ENCODE measurements at places on chromosomes 3 and 15.

- no peak for DNase-seq
Measured at GRCh38 chr3:80553211-80553610, 785.4 kb upstream of the ROBO1 start.

DNA sequence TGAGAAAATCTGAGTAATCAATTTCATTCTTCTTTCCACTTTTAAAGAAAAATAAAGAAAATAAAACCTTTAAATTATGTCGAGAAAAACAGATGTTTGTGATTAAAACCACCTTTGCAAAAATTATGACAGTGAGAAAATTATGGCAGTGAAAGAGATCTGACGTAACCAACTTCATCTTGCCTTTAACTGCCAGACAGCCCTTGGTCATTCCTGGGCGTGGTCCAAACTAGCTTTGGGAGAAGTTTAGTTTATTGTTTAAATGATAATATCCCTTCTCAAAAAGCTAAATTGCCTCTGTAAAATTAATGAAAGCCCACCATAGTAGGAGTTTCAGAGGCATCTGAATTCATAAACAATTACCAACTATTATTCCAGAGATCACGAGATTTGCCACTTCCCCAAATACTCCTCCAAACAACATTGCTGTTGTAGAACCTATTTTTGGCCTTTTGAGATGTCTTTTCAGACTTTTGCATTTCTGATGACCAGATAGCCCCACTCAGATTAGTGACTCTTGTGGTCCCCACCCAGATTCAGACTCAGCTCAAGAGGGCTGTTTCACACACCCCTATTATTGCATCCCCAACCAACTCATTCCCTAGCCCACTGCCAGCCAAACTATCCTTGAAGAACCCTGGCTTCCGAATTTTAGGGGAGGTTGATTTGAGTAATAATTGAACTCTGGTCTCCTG lies 664.4 kb upstream of the CBLB start:
- DNase-seq = no peak

DNA sequence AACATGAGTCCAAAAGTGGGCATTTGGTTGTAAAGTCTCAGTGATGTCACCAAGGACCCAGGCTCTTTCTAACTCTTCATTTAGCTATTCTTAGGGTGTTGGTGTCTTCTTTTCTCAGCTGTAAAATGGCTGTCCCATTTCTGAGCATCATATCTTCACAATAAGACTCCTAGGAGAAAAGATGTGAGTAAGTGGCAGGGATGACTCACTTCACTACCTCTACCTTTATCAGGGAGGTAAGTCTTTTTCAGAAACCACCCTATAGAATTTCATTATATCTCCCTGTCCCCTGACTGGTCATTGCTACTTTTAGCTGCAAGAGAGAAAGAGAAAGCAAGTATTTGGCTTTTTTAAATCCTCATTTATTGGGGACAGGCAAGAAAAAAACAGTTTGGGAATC lies 300.2 kb upstream of the RBMS3 start:
- DNase-seq = no peak

DNA sequence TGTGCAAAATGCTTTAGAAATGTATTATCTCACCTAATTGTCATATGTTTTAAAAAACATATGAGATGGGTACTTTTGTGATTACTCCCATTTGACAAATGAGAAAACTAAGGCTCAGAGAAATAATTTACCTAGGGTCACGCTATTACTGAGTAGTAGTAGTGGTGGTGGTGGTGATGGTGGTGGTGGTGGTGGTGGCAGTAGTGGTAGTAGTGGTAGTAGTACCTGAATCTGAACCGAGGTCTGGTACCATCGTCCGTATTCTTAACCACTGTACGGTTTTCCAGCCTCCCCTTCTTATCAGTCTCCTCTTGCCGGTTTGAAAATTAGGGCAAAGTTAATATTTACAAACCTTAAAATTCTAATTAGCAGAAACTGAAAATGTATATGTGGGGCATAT lies 102.4 kb downstream of the KLHL25 start:
- DNase-seq = no peak

DNA sequence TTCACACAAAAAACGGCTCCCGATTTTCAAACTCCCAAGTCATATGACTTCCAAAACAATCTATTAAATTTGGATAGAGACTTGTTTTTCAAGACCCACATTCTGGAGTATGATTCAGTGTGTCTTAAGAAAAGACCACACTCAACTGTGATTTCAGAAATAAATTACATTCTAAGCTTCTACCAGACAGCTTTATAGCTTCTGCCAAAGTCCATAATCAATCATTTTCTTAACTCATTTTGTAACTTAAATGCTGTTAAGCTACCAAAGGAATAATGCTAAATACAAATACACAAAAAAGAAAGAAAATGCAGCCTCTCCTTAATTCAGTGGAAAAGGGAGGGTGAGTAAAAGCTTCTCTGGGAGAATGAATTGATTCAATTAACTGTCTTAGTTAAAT lies 192.3 kb upstream of the P2RY1 start:
- DNase-seq = no peak

DNA sequence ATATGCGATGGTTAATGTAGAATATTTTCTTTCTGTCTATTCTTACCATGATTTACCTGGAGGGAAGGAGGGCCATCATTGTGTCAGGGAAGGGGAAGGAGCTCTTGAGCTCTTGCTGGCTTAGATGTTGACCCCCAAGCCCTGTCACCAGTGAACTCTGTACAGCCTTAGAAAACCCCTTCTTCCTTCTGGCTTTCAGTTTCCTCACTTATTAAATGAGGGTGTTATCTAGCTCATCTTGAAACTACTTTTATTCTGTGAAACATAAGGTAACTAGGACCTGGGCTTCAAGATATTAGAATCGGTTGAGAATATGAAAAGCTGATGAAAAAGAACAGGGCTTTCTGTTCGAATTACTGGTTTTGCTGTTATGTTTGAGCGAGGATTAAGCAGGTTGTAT lies 25.1 kb upstream of the UTS2B start:
- no peak for DNase-seq

DNA sequence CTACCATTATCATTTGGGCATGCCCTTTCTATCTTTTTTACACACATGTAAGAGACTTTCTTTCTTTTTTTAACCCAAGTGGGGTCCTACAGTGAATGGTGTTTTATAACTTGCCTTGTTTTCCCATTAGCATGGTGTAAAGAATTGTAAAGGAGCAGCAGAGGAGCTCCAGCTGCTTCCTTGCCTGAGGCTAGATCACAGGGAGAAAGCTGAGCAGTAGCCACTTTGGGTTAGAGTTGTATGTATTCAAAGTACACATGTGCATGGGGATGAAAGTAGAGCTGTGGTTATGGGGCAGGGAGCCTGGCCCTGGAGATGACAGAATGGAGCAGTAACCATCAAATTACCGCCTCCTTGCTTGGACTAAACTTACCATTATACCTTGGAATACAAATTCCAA lies 231.1 kb upstream of the PDZRN3 start:
- DNase-seq = no peak

DNA sequence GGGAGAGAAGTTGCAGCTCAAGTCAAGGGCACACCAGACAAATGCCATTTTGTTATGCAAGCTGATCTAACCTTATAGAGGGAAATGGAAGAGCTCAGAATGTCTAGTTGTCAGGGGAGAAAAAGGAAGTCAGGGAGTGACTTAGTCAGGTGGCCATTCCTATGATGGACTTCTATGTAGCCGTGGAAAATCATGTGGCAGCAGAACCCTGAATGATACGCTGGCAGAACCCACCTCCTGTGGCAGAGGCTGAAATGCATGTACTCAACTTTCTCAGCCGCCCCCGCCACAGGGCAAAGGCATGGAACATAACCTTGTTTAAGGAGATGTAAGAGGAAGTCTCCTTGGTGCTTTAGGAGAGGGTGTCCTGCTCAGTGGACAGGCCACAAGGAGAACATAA lies 37.7 kb upstream of the PARL start:
- no peak for DNase-seq

GRCh38 chr3:117356091-117356705 lies 646.6 kb downstream of the TUSC7 start:
- no peak for DNase-seq

GRCh38 chr3:175070946-175071345 lies 211.8 kb downstream of the NAALADL2 start:
- no peak for DNase-seq

- DNase-seq = no peak
Measured at GRCh38 chr3:114144909-114145688, 33.8 kb downstream of the DRD3 start.

GRCh38 chr15:70227147-70227546 lies 129.4 kb upstream of the TLE3 start:
- no peak for DNase-seq

DNA sequence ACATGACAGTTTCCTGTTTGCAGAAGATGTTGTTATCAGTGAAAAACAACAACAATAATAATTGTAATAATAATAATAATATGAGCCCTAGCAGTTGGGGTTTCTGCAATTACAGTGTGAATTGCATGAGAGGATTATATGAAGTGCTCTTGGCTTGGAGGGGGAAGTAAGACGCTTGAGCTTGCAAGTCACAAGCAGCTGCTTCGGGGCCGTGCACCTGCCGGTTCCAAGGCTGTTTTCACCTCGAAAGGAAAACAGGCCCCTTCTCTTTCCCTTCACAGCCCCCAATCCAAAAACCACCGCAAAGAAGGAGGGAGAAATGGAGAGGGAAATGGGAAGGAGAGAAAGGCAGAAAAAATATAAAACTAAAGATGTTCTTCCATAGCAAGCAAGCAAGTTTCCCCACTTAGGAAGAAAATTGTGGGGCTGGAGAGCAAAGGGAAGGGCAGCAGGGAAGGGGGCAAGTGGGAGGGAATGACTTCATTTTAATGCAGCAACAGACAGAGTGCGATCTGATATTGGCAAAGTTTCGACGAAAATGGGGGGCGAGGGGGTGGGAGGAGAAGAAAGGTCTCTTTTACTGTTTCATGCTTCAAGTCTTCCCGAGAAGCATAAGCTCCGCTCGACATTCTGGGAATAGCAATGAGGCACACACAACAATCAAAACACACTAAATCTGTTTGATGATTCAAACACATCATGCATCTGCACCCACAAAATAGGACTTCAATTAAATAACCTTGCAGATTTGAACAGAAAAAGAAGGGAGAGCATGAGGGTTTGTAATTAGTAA lies 284.2 kb upstream of the ATP11B start:
- peak; percentile 76 for DNase-seq

DNA sequence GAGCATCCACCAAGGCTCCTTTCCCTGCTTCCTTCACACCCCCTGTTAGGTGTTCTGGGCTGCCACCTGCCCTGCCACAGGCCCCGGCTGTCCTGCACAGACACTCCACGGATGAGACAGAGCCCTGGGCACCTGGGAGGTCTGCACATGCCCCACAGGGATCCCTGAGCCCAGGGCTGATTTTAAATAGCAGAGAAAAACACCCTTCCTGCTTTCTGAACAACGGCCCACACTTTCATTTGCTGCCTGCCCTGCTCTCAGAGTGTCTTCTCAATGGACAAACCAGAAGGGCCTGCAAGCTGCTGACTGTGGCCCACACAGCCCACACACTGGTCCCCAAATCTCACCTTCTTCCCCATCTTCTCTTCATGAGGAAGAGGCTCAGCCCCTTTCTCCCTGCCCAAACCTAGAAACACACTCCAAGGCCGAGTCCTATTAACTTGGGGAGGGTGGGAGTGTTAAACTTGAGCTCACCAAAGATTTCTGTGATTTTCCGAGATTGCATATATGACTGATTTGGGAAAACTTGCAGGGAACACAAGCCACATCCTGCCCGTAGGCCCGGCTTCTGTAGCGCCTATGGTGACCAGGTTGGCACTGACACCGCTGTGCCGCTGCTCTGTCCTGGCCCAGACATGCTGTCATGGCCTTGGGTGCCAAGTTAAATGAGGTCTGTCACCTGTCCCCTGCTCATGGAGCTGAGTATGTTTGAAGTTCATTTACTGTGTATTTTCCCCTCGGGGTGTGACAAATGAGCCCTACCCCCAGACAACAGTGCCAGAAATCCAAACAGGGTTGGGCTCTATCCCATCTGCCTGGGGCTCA lies 47.2 kb upstream of the KLF13 start:
- DNase-seq = no peak

DNA sequence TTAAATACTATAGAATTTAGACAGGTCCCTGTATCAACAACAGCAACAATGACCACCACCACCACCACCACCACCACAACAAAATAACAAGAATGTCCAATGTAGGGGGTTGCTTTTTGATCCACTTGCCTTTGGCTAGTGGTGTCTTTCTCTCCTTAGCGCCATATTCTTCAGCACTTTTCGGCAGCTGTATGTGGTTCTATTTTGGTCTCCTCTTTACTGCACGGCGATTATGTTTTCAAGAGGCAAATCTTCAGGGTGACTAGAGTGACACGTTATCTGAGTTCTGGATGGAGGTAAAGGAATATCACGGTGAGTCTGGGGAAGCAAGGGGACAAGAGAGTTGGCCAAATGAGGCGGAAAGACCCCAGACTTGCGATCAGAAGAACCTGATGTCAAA lies 56.1 kb downstream of the ST6GAL1 start:
- DNase-seq = peak; percentile 60

- DNase-seq = peak; percentile 64
Measured at GRCh38 chr15:84981711-84982300, at the start of gene PDE8A. Gene PDE8A, plus strand, starts transcription at chr15:84981856. Its CDS starts 307 bp downstream, at chr15:84982163.

- DNase-seq = no peak
Measured at GRCh38 chr15:66771351-66771650, 69.3 kb downstream of the SMAD6 start.

GRCh38 chr3:11769704-11770476 lies 76.8 kb downstream of the TAMM41 start:
- no peak for DNase-seq

- no peak for DNase-seq
Measured at GRCh38 chr15:62109982-62110851, 43.4 kb downstream of the C2CD4A start.

GRCh38 chr3:161838021-161838420 lies 341.4 kb downstream of the OTOL1 start:
- no peak for DNase-seq

DNA sequence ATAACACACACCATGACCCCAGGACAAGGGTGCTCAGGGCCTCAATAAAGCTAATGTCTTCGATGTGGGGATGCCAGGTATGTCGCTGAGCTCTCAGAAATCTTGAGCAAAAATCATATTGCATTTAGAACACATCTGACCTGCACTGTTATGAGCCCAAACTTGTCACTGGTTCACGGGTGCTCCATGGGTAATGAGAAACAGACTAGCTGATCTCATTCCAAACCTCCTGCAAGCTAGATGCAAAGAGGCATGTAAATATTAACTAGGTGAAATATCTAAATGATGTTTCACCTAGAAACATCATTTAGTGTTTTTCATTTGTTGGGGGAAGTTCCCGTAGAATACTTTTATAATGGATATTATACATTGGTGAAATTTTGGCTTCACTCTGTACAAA lies 549.4 kb downstream of the OCA2 start:
- no peak for DNase-seq
